ENCODE measurements at places on chromosomes 1 and 21. TPM values are rescaled to one million over a fixed set of nuclear protein-coding genes. Genes with fewer than 3 reads are reported as not detected.

The CCDC185 gene
- not detected for total RNA-seq

The LAMC2 gene
- total RNA-seq, result 0.99 TPM

The FAM229A gene
- total RNA-seq, result 1.6 TPM

The FABP3 gene
- total RNA-seq, result 0.18 TPM

The TMEM234 gene
- total RNA-seq, result 16.3 TPM

The TNNI3K gene
- not detected for total RNA-seq

The CITED4 gene
- 7.1 TPM for total RNA-seq

The CAPZB gene
- 110 TPM for total RNA-seq

The MPZ gene
- 0.54 TPM for total RNA-seq

The GNG12 gene
- 190 TPM for total RNA-seq

The LCE1F gene
- total RNA-seq, result not detected

The S100A10 gene
- 210 TPM for total RNA-seq

The KRTAP19-1 gene
- not detected for total RNA-seq

The TEX38 gene
- not detected for total RNA-seq

The ECM1 gene
- total RNA-seq, result 0.27 TPM

The COP1 gene
- total RNA-seq, result 58.5 TPM

The TINAGL1 gene
- 343 TPM for total RNA-seq

The LMOD1 gene
- total RNA-seq, result 1.2 TPM

The TRABD2B gene
- total RNA-seq, result under 0.01 TPM

The PTGFRN gene
- total RNA-seq, result 50.4 TPM

The HNRNPCL4 gene
- total RNA-seq, result not detected

The LRRC38 gene
- not detected for total RNA-seq

The HES5 gene
- not detected for total RNA-seq

The CASZ1 gene
- total RNA-seq, result 1.5 TPM

The RHD gene
- total RNA-seq, result not detected

The ATG4C gene
- 5.1 TPM for total RNA-seq

The TMEM81 gene
- total RNA-seq, result 1.1 TPM

The TTC24 gene
- total RNA-seq, result not detected

The CRP gene
- 0.09 TPM for total RNA-seq

The CELA2A gene
- 0.19 TPM for total RNA-seq

The LDLRAD2 gene
- total RNA-seq, result under 0.01 TPM

The C1orf74 gene
- 2.2 TPM for total RNA-seq

The GBP1 gene
- total RNA-seq, result 25.5 TPM

The COL6A1 gene
- total RNA-seq, result 55.0 TPM

The LEMD1 gene
- not detected for total RNA-seq
